ENCODE measurements at places on chromosomes 6 and 20.
A peak's percentile ranks its signal among the peaks of the same experiment; 100 is the strongest.

- DNase-seq, result peak; percentile 38
These were observed 4.4 kb downstream of the HLA-E start for GRCh38 chr6:30493643-30494250.

DNA sequence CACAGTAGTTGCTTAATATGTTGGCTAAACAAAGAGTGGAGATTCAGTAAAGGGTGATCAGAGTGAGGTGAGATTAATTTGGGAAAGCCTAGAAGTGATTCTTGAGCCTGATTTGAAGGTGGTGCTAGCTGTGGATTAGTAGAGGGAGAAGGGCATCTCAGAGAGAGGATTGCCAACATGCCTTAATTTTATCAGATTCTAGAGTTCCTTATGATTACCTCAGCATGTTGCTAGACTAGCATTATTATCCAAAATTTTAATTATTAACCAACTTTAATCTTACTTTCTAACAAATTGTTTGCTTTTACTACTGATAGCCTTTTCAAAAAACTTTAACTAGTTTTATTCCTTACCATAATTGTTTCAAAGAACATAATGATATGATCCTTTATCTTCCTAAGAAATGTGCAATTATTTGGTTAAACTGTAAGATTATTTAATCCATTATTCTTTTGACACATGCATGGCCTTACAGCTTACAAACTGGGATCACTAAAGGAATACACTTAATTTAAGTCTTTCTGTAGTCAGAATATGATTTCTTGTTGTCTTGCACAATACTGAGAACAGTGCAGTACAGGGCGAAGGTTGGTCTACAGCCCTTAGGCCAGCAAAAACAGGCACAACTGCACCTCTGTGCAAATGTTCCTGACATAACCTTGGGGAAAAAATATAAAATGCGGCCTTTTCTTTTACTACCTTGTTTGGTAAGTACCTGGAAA, 88.9 kb downstream of the SLC16A10 start:
- DNase-seq, result no peak

DNA sequence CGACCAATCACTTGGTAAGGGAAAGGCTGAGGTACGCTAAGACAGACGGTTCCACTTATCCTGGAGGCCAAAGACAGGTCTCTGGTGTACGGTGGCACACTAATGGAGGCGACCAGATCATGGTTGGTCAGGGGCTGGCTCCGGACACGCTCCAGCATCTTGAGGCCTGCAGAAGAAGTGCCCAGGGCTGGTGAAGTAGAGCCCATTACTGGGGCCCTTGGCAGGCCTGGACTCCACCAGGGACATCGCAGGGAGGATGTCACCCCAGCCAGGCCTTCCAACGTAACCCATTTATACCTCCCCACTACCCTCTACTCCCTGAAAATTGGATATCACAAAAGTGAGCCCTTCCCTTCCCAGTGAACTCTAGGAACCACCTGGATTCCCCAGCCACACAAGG, 16.2 kb downstream of the KHDC1L start:
- no peak for DNase-seq

GRCh38 chr20:46933150-46933549, 38.5 kb downstream of the EYA2 start:
- no peak for DNase-seq

- no peak for DNase-seq
These were observed 4.6 kb upstream of the NKX2-2 start for GRCh38 chr20:21518292-21518991.
